ENCODE measurements at places on chromosomes 4 and X.

- H3K4me3 ChIP-seq, result no peak overlapping the region
- no peaks in the 10 kb centered on the region for H3K27me3 ChIP-seq
- DNase-seq, result no peak
- no peaks in the 10 kb centered on the region for H3K4me1 ChIP-seq
- no peaks in the 10 kb centered on the region for H3K36me3 ChIP-seq
- H3K27ac ChIP-seq, result no peak overlapping the region
Observed at GRCh38 chrX:9141496-9141895, 107.6 kb upstream of the FAM9B start.

DNA sequence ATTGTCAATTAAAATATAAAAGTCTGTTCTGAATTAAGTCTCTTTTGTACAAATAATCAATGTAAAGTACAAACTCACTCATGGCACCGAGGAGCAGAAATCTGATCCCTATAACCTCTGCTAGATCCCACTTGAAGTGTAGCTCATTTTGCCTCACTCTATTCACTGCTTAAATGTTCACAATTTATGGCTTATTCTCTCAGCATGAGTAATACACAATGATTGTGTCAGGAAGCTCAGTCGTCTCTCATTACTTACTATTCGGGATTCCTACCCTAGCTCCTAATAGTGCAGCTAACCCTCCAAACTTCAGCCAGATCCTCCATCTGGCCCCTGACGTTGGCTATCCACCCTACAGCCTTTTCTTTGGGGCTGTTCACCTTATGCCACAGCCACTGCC lies 4.7 kb upstream of the AMMECR1 start:
- no peak overlapping the region for H3K27ac ChIP-seq
- no peak overlapping the region for H3K4me3 ChIP-seq
- no peaks in the 10 kb centered on the region for H3K4me1 ChIP-seq
- H3K27me3 ChIP-seq, result no peaks in the 10 kb centered on the region
- DNase-seq, result no peak

DNA sequence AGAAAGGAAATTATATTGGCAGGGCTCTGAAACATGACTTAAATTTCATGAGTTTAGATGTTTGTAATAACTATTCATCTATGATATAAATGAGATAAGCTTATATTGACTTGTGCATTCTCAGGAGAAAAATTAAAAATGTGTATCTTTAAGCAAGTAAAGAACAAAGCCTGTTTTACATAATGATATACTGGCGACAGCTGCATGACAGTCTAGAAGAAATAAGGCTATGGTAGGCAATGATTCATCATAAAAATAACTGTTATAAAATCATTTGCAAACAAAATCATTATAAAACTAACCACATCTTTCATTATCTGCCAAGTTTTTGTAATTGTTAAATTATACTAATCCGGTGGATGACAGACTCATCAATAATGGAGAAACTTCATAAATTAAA lies 188.1 kb downstream of the ADAM29 start:
- H3K4me1 ChIP-seq, result no peaks in the 10 kb centered on the region
- no peak overlapping the region for H3K27ac ChIP-seq
- no peak overlapping the region for H3K4me3 ChIP-seq
- H3K36me3 ChIP-seq, result no peaks in the 10 kb centered on the region
- DNase-seq, result no peak
- H3K27me3 ChIP-seq, result no peaks in the 10 kb centered on the region

GRCh38 chr4:156778093-156778492 lies 193.5 kb downstream of the PDGFC start:
- H3K27ac ChIP-seq, result no peak overlapping the region
- H3K36me3 ChIP-seq, result no peaks in the 10 kb centered on the region
- H3K4me3 ChIP-seq, result no peak overlapping the region
- H3K27me3 ChIP-seq, result no peaks in the 10 kb centered on the region
- no peak for DNase-seq

DNA sequence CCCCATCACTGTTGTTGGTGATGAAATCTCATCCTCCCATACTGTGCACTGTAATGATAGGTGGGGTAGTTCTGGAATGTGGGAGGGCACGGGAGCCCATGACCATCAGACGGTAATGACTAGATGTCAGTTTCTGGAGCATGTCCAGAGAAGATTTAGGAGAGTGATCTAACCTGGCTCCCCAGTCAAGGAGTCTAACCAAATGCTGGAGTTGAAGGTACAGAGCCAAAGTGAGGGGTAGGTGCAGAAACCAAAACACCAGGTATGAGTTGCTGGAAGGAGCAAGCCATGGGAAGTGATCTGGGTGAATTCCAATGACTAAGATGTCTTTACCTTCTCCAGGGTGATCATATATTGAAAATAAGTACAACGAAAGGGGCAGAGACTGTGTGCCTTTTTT lies 296.9 kb downstream of the INPP4B start:
- no peak overlapping the region for H3K4me3 ChIP-seq
- H3K36me3 ChIP-seq, result no peaks in the 10 kb centered on the region
- no peak for DNase-seq
- H3K27me3 ChIP-seq, result no peaks in the 10 kb centered on the region

- H3K27ac ChIP-seq, result no peak overlapping the region
- H3K4me3 ChIP-seq, result no peak overlapping the region
- DNase-seq, result no peak
- no peaks in the 10 kb centered on the region for H3K27me3 ChIP-seq
- H3K36me3 ChIP-seq, result no peaks in the 10 kb centered on the region
Observed at GRCh38 chr4:164716901-164717300, 37.0 kb upstream of the SMIM31 start.

- H3K27ac ChIP-seq, result no peak overlapping the region
- H3K4me1 ChIP-seq, result no peaks in the 10 kb centered on the region
- no peaks in the 10 kb centered on the region for H3K36me3 ChIP-seq
- no peak for DNase-seq
- no peak overlapping the region for H3K4me3 ChIP-seq
Observed at GRCh38 chr4:139933541-139933940, 220.4 kb downstream of the MAML3 start.

DNA sequence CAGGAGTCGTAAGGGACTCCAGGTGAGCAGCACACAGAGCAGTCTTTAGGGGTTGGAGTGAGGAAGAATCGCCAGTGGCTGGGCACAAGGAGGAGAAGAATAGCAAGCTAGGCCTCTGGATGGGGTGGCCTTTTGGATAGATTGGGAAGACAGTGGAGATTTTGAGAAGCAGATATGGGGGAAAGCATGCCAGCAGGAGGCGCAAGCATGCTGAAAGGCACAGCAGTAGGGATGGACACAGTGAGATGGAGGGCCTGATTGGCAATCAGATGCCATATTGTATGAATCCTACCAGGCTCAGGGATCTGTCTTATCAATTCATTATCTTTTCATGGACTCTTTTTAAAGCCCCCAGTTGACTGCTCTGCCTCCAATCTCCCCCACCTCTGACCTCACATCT lies 60.4 kb upstream of the MAGEA4 start:
- no peaks in the 10 kb centered on the region for H3K36me3 ChIP-seq
- H3K4me3 ChIP-seq, result no peak overlapping the region
- H3K27me3 ChIP-seq, result no peaks in the 10 kb centered on the region
- no peak overlapping the region for H3K27ac ChIP-seq
- no peak for DNase-seq

GRCh38 chrX:132591719-132592275 lies 103.0 kb upstream of the MBNL3 start:
- H3K4me3 ChIP-seq, result no peak overlapping the region
- no peaks in the 10 kb centered on the region for H3K27me3 ChIP-seq
- DNase-seq, result no peak

DNA sequence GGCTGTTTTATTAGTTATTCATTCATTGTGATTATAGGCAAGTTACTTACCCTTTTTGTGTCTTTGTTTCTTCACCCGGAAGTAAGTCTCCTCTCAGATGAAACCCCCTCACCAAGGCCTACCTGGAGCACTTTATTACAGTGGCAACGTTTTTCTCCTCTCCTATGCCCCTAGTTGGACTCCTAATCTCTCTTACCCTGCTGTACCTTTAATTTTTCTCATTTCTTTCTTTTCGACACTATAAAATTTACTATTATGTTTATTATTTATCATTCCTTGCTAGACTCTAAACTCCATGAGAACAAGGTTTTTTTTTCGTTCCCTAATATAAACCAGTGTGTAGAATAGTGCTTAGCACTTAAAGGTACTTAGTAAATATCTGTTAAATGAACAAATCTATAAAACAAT lies 17.5 kb downstream of the STAP1 start:
- H3K27me3 ChIP-seq, result no peaks in the 10 kb centered on the region
- DNase-seq, result no peak
- H3K27ac ChIP-seq, result peak overlapping the region; percentile 15
- H3K4me1 ChIP-seq, result peaks cover 13% of the 10 kb centered on the region
- no peaks in the 10 kb centered on the region for H3K36me3 ChIP-seq
- H3K4me3 ChIP-seq, result no peak overlapping the region

- peak overlapping the region; percentile 98 for H3K27ac ChIP-seq
- no peak overlapping the region for H3K4me3 ChIP-seq
- no peaks in the 10 kb centered on the region for H3K27me3 ChIP-seq
Observed at GRCh38 chrX:40177489-40177888, 79.7 kb upstream of the BCOR start.

DNA sequence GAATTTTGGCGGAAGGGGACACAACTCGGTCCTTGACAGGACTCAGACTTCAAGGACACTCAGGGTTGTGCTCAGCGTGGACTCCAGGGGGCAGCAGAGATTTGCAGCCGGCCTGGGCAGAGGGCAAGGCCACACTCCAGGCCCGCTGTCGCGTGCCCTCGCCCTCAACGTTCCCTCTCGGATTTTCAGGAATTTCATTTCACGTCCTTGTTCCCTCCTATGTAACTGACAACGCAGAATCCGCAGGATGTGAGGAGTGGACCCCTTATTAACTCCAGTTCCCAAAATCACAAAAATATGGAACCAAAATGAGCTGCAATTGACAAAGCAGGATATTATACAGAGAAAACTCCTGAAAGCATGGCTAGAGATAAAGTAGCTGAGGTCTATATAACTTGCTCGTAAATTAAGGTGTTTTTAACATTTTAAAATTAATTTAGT lies 21.0 kb upstream of the DCTD start:
- no peak overlapping the region for H3K27ac ChIP-seq
- DNase-seq, result peak; percentile 55
- no peaks in the 10 kb centered on the region for H3K4me1 ChIP-seq

DNA sequence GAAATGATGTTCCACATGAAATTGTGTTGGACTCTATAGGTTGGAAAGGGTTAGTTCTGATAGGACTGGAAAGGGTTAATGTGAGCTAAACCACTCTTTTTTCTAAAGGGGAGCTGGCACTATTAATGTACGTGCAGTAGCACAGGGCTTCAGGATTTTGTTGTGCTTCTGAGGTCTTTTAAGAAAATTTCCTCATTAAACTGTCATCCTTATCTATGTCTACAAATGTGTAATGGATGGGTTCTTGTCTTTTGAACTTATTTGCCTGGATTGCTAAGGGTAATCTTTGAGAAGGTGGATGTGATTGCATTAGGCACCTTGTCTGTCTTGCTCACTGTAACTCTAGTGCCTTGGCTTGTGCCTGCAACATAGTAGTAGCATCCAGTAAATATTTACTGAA lies 106.0 kb upstream of the SLC4A4 start:
- no peak overlapping the region for H3K27ac ChIP-seq
- no peaks in the 10 kb centered on the region for H3K4me1 ChIP-seq
- no peak for DNase-seq
- H3K27me3 ChIP-seq, result no peaks in the 10 kb centered on the region

- no peak for DNase-seq
- H3K27ac ChIP-seq, result no peak overlapping the region
- no peaks in the 10 kb centered on the region for H3K27me3 ChIP-seq
- H3K4me3 ChIP-seq, result no peak overlapping the region
- H3K36me3 ChIP-seq, result no peaks in the 10 kb centered on the region
Observed at GRCh38 chr4:165368114-165368513, 10.7 kb upstream of the CPE start.

DNA sequence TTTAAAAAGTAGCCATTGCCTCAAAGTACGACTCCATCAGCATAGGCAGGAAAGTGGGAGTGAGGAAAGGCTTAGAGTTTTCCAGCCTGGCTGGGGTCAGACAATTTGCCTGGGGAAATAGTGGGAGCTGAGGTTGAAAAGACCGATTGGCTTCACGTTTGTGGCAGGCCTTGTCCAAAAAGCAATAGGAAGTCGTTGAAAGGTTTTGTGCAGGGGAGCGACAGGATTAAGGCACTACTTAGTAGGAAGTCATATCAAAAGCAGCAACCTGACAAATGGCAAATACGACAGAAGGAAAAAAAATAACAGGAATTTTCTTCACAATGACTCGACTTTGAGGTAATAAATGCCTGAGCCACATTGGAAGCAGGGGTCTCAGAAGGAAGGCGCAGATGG lies 691 bp upstream of the EREG start:
- H3K36me3 ChIP-seq, result no peaks in the 10 kb centered on the region
- H3K27me3 ChIP-seq, result peaks cover 18% of the 10 kb centered on the region
- no peak for DNase-seq

DNA sequence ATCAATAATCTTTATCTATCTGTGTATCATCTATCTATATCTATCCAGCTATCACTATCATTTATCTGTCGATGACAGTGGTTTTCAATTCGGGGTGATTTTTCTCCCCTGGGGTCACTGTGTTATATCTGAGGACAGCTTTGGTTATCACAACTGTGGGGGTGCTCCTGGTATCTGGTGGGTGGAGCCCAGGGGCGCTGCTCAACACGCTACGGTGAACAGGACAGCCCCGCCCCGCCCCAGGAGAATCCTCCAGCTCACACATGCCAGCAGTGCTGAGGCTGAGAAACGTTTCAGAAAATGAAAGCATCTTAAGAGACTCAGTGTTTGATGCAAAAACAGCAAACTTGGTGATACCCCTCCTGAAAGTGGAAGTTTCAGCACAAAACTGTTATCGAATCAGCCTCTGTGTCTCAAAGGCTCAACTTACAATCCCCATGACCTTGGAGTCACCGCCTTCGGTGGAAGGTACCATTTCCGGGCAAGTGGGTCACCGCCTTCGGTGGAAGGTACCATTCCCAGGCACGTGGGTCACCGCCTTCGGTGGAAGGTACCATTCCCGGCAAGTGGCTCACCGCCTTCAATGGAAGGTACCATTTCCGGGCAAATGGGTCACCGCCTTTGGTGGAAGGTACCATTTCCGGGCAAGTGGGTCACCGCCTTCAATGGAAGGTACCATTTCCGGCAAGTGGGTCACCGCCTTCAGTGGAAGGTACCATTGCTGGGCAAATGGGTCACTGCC lies 315.3 kb downstream of the DHRSX start:
- no peaks in the 10 kb centered on the region for H3K27me3 ChIP-seq
- H3K36me3 ChIP-seq, result no peaks in the 10 kb centered on the region
- H3K4me1 ChIP-seq, result no peaks in the 10 kb centered on the region
- DNase-seq, result no peak

DNA sequence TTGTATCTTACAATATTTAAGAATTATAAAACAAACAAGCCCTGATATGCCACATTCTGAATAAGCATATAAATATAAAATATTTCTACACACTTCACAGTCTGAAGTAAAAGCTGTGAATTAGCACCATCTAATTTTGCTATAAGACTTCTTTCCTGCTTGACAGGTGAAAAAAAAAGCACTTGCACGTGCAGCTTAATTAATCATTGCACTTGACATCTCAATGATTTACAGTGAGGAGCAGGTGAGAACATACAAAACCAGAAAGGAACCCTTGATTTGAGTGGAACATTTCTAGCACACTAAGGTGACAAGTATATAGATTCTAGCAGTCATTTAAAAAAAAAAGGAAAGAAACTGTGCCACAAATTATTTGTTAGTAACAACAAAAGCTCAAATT lies 47.9 kb downstream of the CHIC2 start:
- no peaks in the 10 kb centered on the region for H3K4me1 ChIP-seq
- DNase-seq, result no peak
- H3K27ac ChIP-seq, result no peak overlapping the region
